ENCODE measurements at places on chromosomes 3 and 15.
A peak's percentile ranks its signal among the peaks of the same experiment; 100 is the strongest.

DNA sequence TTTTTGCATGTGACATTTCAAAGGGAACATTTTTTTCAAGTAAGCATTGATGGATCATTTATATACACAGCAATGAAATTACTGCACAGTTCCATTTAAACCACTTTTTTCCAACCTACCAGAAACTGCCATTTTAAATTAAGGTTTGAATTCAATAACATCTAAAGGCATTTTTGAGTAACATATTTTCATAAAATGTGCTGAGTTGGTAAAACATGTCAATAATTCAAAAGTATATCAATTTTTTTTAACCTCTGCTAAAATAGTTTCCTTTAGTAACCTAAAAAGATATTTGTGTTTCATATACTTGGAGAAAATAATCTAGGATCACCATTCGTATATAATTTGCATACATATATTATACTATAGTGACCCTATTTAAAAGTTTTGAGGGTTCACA, 355.1 kb upstream of the KCNMB2 start:
- DNase-seq = no peak

DNA sequence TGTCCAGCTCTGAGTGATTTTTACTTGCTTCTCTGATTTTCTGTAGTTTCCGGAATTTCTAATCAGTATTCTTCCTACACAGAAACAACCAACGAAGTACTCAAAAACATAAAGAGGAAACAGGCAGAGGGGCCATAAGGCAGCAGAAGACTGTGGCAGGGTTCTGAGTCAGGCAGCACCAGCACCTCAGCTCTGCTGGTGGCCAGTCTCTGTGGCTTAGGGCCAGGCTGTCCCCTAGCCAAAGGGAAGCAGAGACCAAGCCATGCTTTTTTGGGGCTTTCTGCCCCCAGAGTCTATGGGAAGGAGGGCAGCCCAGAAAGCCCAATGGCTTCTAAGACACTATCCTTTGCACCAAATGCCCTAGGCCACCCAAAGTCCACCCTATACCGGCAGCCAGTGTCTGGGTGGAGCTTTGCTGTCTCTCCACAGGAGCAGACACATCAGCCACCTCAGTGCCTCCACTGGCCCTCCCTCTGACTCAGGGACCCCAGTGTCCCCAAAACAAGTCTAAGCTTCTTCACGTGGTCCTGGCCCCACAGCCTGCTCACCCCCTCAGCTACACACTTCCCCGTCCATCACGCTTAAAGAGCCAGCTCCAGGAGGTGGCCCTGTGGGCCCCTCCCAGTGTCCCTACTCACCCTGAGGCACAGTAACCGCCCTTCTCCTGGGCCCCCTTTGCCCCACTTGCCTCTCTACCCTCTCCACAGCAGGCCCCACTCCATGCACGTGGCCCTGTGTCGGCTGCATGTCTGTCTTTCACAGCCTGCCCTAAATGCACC, 46.2 kb downstream of the CCDC12 start:
- DNase-seq = no peak

GRCh38 chr3:143567823-143568222, 280.4 kb downstream of the SLC9A9 start:
- no peak for DNase-seq

DNA sequence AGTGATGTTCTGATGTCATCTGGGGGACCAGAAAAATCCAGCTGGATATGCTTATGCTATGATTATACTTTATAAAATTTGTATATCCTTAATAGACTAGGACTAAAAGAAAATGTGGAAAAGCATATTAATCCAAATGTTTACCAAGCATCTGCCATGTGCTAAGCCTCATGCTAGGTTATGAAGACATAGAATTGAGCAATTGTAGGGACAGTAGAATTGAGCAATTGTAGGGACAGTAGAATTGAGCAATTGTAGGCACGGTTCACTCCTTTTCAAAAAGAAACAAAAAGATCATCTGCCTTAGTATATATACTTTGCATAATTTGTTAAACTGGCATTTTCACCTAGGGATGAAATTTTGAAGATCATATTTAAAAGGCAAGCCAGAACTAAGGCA, 18.3 kb downstream of the ABHD5 start:
- no peak for DNase-seq

GRCh38 chr3:42300013-42300412, 34.0 kb upstream of the CCK start:
- DNase-seq = no peak

DNA sequence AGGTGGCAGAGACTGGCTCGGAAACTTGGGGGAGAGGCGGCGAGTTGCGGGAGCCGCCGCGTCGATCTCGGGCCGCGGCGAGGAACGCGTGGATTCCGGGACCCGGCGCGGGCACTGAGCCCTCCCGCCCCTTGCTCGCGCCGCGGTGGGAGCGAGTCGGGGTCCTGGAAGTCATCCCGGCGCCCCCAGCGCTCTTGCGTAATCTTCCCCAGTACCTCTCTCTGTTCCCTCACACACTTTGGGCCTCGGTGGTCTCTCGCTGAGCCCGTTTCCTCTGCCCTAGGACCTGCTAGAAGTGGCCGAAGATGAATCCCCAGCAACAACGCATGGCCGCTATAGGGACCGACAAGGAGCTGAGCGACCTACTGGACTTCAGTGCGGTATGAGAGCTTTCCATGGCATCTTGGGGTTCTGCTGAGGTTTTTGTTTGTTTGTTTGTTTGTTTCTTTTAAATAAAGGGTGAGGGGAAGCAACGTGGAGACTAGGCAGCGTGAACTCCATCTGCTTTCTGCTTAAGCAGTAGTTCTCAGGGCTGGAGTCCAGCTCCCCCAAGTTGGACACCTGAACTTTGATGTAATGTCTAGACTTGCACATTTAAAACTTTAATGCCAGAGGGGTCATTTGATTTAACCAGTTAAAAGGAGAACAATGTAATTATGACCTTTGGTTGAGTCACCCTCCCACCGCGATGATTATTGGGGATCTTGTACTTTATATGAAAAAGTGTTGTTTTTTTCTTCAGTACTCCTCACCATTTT, 1.3 kb downstream of the TCF12 start:
- DNase-seq = no peak

GRCh38 chr3:20668411-20668810, 482.4 kb upstream of the SGO1 start:
- no peak for DNase-seq

- peak; percentile 73 for DNase-seq
Measured at GRCh38 chr15:68704496-68705021, 116.1 kb downstream of the ANP32A start.

- peak; percentile 71 for DNase-seq
Measured at GRCh38 chr3:129025691-129026435, 24.8 kb downstream of the EFCC1 start.

DNA sequence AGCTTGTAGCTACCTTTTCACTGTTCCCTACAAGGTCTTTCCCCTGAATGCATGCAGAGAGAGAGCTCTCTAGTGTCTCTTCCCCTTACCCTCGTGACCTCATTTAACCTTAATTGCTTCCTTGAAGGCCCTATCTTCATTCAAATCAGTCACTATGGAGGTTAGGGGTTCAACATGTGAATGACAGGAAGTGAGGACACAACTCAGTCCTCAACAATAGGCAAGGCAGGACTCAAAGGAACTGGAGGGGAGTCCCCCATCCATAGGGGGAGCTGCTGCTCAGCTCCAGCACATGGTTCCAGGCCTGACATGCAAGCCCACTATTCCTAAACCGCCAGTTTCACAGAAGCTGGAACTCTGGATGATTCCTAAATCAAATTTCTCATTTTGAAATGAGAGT, 33.8 kb upstream of the GYG1 start:
- no peak for DNase-seq

GRCh38 chr3:120113128-120114116, 19.2 kb upstream of the GSK3B start:
- no peak for DNase-seq

DNA sequence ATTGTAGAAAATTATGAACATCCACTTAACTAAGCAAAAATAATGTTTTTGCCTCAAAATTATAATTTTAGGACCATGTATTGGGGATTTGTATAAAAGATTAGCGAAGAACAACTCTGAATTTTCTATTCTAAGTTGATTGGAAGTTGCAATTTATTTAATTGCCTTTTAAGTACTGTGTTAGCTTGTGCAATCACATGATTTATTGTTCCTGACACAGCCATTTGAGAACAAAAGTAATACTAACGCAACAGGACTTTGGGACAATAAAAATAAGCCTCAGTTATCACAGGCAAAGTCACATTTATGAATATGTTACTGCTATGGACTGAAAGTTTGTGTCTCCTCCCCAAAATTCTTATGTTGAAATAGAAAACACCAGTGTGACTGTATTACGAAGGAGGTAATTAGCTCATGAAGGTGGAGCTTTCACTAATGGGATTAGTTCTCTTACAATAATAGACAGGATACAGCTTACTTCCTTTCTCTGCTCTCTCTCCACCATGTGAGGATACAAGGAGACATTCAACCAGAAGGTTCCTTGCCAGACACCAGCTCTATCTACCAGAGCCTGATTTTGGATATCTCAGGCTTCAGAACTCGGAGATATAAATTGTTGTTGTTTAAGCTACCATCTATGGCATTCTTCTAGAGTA, 745.9 kb downstream of the ZBBX start:
- no peak for DNase-seq

DNA sequence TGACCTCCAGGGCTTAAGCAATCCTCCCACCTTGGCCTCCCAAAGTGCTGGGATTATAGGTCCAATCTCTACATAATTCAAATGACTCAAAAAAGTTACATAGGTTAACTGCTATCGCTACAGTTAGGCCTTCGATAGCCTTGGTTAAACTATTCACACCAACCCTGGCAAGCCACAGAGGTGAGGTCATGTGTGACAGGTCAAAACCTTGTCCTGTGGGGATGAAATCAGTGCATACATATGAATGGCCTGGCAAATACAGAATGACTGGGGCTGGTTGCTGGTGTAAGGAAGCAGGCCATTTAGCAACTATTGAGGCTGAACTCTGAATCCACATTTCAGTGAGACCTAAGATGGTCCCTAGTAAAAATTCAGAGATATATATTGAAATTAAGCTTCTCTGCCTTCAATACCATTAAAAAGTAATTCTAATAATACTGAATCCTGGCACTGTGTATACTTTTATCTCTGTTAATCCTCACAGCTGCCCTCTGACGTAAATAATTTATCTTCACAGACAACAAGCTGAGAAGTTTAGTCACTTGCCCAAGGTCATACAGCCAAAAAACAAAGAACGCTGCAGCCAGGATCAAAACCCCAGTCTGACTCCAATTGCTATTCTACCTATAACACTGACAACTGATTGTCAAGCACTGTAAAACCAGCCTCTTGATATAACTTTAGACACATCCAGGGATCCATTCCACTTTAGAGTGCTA, 35.3 kb downstream of the MKRN2 start:
- no peak for DNase-seq

DNA sequence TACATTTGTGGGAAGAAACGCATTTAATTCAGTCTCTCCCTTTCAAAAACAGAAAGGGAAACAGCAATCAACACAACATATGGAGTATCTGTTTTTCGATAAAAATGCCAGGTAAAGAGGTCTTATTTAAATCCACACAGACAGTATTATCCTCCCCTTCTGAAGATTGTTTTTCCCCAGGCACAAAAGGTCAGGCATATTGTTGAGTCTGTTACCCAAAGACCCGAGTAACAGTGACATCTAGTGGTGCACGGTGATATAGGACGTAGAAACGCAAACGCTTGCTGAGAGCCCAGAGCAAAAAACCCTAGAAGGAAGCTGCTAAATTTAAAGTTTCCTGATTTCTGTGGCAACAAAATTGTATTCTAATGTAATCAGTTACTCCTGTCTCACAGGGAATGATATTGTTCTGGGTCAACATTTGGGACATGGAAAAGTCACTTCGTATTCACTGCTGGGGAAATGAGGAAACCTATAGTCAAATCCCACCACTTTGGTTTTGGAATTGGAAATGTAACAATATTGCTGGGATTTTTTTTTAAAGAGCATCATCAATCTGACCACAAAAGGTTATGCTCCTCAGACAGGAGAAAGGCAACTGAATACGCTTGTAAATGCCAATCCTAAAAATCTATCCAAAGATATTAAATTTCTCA, 312.7 kb upstream of the CCDC54 start:
- DNase-seq = peak; percentile 57

- no peak for DNase-seq
Measured at GRCh38 chr15:64892847-64893403, 18.8 kb upstream of the ANKDD1A start.

GRCh38 chr3:128605091-128606046, 45.2 kb downstream of the RPN1 start:
- no peak for DNase-seq

DNA sequence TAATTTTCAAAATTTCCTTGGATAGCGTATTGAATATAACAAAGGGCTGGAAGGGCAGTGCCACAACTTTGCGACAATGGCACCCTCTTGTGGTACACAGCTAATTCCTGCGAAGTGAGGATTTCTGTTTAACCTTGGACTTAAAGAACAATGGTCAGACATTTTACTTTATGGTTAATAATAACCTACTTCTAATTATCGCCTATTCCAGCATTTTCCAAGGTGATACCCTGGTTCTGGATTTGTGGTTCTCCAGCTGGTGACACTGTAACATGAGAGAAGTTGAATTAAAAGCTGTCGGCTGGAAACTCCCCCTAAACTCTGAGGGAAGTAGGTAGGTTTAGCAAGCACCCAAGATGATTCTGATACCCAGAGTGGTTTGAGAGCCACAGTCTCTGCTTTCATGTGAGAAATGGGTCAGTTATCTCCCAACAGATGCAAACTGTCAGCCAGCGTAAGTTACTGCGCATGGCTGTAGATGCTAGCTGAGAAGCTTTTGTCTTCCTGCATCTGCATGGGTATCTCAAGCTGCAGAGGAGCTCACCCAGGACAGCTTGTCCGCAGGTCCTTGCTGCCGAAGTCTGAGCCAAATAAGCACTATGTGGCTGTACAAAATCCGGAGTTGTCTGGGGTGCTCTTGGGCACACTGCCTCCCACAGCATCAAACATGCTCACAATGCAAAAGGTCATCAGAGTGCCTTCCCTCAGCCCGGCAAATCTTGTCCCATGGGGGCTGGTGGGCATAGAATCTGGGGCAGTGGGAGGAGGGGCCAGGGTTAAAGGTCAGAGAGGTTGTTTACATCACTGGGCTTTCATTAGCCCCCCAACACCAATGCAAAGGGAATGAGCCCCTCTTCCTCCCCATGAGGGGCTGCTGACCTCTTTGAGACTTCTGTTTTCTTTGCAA, 6.6 kb upstream of the CHSY1 start:
- DNase-seq = peak; percentile 68

- no peak for DNase-seq
Measured at GRCh38 chr15:74242441-74243185, 6.5 kb downstream of the CCDC33 start.

- DNase-seq = no peak
Measured at GRCh38 chr3:192902549-192902948, 15.1 kb downstream of the MB21D2 start.

DNA sequence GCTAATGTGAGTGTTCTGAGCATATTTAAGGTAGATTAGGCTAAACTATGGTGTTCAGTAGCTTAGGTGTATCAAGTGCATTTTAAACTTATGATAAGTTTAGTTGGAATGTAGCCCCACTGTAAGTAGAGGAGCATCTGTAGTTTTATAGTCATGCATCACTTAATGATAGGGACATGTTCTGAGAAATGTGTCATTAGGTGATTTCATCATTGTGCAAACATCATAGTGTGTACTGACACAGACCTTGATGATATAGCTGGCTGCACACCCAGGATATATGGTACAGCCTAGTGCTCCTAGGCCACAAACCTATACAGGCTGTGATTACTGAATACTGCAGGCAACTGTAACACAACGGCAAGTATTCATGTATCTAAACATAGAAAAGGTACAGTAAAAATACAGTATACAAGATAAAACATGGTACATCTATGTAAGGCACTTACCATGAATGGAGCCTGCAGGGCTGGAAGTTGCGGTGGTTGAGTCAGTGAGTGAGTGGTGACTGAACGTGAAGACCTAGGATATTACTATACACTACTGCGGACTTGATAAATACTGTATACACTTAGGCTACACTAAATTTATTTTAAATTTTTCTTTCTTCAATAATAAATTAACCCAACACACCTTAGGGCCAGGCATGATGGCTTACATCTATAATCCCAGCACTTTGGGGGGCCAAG, 17.9 kb downstream of the DNAH1 start:
- DNase-seq = no peak
